ENCODE measurements at places on chromosomes 7 and 10.
A peak's percentile ranks its signal among the peaks of the same experiment; 100 is the strongest.

DNA sequence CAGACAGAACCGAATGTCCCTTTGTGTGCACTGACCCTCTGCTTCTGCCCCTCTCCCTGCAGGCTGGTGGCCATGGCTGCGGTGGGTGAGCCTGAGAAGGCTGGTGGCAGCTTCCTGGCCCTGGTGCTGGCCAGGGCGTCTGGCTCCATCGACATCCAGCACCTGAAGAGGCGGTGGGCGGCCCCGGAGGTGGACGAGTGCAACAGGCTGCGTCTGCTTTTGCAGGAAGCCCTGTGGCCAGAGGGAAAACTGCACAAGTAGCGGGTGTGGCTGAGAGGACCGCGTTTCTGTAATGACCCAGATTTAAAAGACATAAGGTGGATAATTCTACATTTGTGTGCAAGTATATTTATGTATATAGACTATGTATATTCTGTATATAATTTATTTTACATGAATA is 89.2 kb downstream of the DYNC2I1 start:
- no peak for DNase-seq

DNA sequence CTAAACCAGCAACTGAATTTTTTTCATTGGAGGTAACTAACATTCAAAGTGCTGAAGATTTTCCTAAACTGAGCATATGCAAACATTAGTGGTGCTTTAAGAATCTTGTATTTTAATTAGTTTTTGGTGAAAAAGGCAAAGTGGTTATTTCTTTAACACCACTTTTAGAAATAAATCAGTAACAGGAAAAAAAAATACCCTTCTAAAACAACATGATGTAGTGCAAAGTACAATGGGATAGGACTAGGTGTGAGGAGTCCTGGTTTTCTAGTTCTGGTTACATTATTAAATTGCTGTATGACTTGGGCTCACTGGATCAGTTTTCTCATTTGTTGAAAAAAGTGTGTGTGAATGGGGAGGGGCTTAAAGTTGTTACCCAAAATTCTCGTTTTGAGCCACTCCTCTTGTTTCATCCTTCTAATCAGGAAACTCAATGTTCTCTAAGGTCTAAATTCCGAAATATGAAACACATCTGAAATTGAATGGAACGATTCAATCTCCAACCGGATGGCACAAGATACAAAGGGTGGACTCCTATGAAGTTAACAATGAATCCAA is 1.8 kb downstream of the WASL start:
- no peak for DNase-seq

DNA sequence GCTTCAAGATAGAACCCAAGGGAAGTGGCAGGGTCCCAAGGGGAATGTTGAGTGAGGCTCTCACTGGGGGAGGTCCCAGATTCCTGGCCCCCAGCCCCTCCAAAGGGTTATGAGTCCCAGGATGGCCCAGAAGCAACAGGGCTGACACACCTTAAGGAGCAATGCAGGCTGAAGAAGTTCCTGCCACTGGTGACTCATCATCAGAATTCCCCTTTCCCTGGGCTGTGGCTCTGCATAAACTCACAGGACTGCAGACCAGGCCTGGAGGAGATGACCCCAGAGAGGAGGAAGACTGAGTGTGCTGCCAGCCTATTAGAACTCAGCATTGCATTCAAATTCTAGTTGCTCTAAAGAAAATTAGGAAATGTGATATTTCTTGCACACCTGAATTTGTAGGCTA is 126.7 kb downstream of the DPP6 start:
- DNase-seq, result no peak

GRCh38 chr7:152899548-152900109 is 140.1 kb downstream of the ACTR3B start:
- DNase-seq, result no peak

GRCh38 chr7:122764902-122765301 is 62.2 kb upstream of the RNF148 start:
- no peak for DNase-seq

- no peak for DNase-seq
Measured at GRCh38 chr10:24360282-24361127, 151.6 kb downstream of the KIAA1217 start.

GRCh38 chr7:127359011-127359410 is 33.5 kb downstream of the ZNF800 start:
- no peak for DNase-seq

- DNase-seq, result no peak
Measured at GRCh38 chr10:5530846-5531557, 6.2 kb downstream of the CALML3 start.

DNA sequence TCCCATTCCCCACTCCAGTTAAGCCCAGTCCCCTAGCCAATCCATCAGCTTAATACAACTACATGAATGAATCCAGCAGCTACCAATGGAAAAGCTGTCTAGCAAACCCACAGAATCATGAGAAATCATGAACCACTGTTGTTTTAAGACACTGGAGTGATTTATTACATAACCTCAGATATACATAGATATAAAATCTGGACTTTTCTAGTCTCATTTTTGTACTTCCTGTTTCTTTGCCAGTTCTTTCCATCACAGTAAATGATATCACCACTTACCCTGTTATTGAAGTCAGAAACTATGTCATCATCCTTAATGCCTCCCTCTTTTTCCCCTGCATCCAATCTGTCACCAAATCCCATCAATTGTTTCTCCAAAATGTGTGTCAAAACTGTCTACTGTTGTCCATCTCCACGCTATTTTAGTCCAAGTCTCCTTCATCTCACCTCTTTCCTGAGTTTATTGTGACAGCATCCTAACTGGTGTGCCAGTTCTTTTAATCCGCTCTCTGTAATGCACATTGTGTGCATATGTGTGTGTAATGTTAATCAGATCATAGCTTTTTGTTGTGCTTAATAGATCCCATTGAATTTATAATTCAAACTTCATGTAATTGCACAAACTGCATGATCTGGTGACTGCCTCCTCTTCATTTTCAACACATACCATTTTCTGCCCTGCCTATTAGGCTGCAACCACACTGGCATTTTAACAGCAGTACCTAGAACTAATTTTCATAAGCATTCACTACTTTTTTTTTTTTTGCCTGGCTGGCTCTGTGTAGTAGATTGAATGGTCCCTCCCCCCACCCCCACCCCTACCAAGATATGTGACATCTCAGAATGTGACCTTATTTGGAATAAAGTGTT is 56.0 kb downstream of the MKLN1 start:
- no peak for DNase-seq

GRCh38 chr10:59055045-59055444 is 121.4 kb upstream of the PHYHIPL start:
- DNase-seq, result no peak

GRCh38 chr7:7671361-7671760 is 30.8 kb downstream of the UMAD1 start:
- no peak for DNase-seq

GRCh38 chr10:43202657-43203447 is 64.0 kb downstream of the RASGEF1A start:
- no peak for DNase-seq

- no peak for DNase-seq
Measured at GRCh38 chr10:85603151-85603940, 763.2 kb downstream of the GRID1 start.

- DNase-seq, result peak; percentile 18
Measured at GRCh38 chr10:26890956-26891355, 30.2 kb upstream of the ABI1 start.

GRCh38 chr7:16421333-16422102 is at the start of gene CRPPA:
Gene CRPPA, minus strand, starts transcription at chr7:16421538. Its CDS starts 216 bp downstream, at chr7:16421322.
- no peak for DNase-seq

- no peak for DNase-seq
Measured at GRCh38 chr7:29808075-29808801, 1.9 kb downstream of the WIPF3 start.

- DNase-seq, result no peak
Measured at GRCh38 chr10:63700631-63701156, 179.5 kb downstream of the REEP3 start.

DNA sequence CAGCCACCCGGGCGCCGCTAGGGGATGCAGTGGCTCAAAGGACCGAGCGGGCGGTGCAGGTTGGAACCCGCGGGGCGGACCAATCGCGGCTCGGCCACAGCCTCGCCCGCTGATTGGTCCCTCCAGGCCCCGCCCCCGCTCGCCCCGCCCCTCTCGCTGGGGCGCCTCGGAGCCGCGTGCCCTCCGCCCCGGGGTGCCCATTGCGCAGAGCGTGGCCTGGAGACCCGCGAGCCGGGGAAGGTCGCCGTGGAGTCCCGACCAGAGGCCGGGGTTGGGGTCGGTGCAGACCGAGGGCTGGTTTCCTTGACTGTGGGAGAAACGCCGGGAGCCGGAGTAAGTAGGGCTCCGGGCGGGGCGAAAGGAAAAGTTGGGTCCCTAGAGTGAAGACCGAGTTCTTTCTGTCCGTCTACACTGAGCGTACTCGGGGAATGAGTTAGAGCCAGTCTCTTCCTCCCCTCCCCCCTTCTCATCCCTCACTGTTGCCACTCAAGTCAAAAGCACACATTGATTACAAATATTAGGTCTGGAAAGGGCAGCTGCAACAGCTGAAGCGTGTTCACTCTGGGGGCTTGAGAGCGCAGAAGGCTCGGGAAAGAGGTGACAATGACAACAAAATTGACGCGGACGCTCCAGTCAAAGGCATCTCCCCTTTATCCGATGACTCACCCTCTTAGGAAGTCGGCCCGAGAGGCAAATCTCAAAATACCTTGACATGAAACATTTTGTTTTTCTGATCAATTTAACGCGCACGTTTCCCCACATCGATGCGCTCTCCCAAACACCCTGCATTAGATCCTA is 843 bp upstream of the GATA3 start:
- no peak for DNase-seq

GRCh38 chr7:43747328-43748105 is 11.0 kb upstream of the BLVRA start:
- no peak for DNase-seq

GRCh38 chr7:30888747-30889146 is 22.9 kb upstream of the AQP1 start:
- DNase-seq, result peak; percentile 81

DNA sequence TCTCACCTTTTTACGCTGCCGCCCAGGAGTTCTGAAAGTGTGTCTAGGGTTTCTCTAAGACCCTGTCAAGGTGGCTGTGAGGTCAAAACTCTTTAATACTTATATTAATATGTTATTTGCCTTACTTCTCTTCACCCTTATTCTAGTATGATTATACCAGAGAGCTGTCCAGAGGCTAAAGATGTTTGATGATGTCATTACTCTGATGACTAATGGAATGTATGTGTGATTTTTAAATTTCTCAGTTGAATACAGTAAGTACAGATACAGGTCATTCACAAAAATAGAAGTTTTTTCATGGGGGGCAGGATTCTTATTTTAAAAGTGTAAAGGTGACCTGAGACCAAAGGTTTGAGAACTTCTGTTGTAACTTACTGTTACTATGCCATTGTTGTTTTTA is 150.6 kb upstream of the FOXP2 start:
- no peak for DNase-seq

DNA sequence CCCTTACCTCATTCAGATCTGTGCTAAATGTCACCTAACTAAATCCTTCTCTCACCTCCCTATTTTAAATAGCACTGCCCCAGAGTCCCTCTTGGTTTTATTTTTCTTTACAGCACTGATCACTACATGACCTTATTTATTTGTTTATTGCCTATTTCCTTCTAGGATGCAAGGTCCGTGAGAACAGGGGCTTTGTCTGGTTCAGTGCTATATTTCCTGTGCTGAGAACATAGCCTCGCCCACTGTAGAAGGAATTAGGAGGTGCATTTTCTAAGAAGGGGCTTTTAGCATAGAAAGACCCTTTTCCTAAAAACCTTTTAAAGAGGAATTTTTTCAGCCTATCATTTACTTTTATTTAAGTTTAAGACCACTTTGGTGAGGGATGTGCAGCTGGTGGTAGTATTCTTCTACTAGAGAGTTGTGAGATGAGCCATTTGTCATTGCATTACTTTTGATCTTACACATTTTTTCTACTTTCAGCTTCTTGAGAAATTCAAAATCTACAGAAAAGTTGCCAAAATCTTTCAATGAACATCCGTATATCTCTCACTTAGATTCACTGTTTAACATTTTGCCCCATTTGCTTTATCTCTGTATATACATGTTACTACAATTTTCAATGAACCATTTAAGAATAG is 13.5 kb upstream of the PCGF5 start:
- DNase-seq, result no peak

GRCh38 chr10:15603446-15604011 is 116.2 kb downstream of the ITGA8 start:
- no peak for DNase-seq

DNA sequence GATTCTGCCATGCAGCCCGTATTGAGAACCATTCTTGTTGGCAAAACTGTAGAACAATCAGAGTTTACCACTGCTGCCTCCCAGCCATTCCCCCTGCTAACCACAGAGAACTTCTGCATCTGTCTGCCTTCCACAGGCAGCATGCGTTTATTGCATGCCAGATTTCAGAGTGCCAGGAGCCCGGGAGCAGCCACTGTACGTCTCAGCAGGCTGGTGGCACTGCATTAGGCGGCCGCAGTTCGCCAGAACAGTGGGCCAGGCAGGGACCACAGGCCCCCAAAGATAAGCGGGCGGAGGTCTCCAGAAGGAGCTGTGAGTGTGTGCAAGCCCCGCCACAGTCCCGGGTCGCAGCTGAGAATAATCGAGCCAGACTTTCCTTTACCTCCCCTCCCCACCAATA is 31.8 kb downstream of the ZNF467 start:
- DNase-seq, result no peak

DNA sequence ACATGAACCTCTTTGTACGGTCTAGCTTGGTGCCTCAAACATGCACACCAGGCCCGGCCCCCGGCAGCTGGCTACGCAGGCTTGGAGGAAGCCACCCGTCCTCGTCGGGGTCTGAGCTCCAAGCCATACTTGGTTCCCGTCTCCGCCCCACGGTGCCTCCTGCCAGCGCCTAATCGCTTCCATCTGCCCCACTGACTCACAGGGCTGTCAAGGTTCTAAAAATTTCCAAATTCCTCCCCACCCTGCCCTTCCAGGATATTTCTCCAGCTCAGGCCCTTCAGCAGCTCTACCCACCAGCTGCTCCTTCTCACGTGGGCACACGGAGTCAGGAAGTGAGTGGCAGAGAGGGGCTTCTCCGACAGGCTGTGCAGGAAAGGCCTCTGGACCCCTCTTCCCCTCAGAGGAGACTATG is 38.8 kb downstream of the TMEM270 start:
- peak; percentile 87 for DNase-seq

DNA sequence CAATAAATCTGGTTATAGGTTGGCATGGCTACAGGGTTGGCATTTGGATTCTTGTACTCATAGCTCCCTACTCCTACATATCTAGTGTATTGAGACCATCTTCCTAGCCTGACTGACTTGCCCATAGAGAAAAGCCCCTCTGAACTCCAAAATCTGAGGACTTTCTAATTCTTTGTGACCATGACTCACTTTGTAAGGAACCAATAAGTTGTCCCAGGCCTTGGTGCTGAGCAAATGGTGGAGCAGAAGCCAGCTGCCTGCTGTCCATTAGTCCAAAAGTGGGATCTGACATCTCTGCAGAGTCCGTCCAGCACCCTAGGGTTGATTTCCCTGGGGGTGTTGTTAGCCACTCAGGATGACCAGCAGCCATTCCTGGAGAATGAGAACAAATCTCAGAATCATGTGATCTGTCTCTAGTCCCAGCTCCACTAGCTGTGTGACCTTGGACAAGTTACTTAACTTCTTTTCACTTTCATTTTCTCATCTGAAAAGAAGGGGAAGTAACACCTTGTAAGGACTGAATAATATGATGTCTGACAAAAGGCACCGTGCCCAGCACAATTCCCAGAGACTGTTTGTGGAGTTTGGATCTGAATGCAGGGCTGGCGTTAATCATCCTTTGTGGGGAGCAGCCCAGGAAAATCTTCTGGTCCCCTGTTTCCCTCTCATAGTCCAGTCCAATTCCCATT is 44.1 kb downstream of the MTURN start:
- no peak for DNase-seq

All from GM04503 (cell line).